Osteoblast (primary cell): ENCODE measurements at places on chromosomes 7 and 10. TPM values are rescaled to one million over a fixed set of nuclear protein-coding genes. Genes with fewer than 3 reads are reported as not detected.

The PTPRN2 gene
- 0.36 and 0.88 TPM in 2 replicates for total RNA-seq

The LRRN3 gene
- 2.2 and 2.4 TPM in 2 replicates for total RNA-seq

The LRRC17 gene
- total RNA-seq = 12.3 and 14.4 TPM in 2 replicates

The CD36 gene
- total RNA-seq = 22.8 and 39.8 TPM in 2 replicates

The LIPN gene
- total RNA-seq = not detected in 2 replicates

The CDHR1 gene
- under 0.01 TPM in 1 of 2 replicates, not detected in the other for total RNA-seq

DNA sequence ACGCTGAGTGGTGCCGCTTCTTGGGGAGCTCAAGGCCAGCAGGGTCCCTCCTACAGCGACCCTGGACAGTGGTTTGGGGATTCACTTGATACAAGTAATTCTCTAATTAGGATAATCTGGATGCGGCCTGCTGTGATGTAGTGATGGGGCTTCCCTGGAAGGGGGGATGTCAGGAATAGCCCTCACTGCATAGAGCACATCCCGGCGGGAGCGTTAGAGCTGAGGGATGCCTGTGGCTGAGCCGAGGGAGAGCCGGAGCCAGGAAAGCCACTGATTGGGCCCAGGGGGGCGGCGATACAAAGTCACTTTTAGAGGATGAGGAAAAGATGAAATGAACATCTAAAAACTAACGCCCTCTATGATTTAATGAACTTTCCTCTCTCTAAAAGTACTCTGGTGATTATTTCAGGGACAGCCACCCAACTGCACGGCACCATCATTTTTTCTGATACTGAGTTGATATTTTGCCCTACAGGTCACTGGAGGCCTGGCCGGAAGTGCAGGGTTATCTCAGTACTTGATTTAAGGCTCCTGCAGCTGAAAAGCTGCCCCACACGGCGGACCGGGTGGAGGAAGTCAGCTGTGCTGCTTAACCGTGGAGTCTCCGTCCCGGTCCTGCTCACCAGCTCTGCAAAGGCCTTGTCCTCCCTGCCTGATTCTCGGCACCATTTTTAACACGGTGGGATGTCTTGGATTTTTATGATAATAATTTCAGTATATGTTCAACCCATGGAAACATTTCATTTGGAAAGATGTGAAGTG lies 518.8 kb downstream of the DNAJB6 start:
- no peaks in the 10 kb centered on the region for H3K27me3 ChIP-seq
- no peaks in the 10 kb centered on the region for H3K36me3 ChIP-seq
- DNase-seq = no peak
- no peaks in the 10 kb centered on the region for H3K4me1 ChIP-seq

DNA sequence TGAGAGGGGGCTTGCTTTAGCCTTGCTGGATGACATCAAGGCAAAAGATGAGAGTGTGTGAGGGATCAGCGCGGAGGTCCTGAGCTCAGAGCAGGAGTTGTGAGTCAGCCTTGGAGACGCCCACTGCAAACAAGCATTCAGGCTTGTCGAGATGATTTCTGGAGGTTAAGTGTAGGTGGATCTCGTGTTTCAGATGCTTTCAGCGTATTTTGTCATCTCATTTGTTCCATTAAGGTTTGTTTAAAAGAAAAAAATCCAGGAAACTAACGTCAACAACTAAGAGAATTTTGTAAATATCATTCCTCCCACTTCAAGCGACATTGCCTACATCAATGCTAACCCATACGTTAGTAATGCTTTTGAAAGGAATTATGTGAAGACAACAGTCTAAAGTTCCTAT lies 715.4 kb upstream of the NRP1 start:
- DNase-seq = peak; percentile 86
- H3K4me1 ChIP-seq = peaks cover 4% of the 10 kb centered on the region
- no peak overlapping the region for H3K4me3 ChIP-seq
- H3K27ac ChIP-seq = no peak overlapping the region
- peaks cover 22% of the 10 kb centered on the region for H3K27me3 ChIP-seq
- H3K36me3 ChIP-seq = no peaks in the 10 kb centered on the region

DNA sequence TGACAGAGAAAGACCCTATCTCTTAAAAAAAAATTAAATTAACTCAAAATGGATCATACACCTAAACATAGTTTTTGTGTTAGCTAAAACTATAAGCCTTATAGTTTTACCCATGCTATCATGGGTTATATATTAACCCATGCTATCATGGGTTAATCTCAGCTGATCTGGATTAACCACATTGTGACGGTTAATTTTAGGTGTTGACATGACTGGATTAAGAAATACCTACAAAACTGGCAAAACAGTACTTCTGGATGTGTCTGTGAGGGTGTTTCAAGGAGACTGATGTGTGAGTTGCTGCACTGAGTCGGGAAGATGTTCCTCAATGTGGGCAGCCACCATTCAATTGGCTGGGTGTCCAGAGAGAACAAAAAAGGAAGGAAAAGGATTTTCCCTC lies 44.3 kb upstream of the FXYD4 start:
- no peaks in the 10 kb centered on the region for H3K4me1 ChIP-seq
- H3K36me3 ChIP-seq = no peaks in the 10 kb centered on the region
- H3K4me3 ChIP-seq = no peak overlapping the region
- DNase-seq = peak; percentile 14

GRCh38 chr7:50651271-50651989 lies 86.2 kb upstream of the DDC start:
- H3K4me1 ChIP-seq = peaks cover 20% of the 10 kb centered on the region
- H3K4me3 ChIP-seq = no peak overlapping the region
- H3K27ac ChIP-seq = no peak overlapping the region
- no peak for DNase-seq
- peaks cover 10% of the 10 kb centered on the region for H3K36me3 ChIP-seq

- no peak overlapping the region for H3K27ac ChIP-seq
- peak; percentile 83 for DNase-seq
- H3K27me3 ChIP-seq = peaks cover 46% of the 10 kb centered on the region
- no peaks in the 10 kb centered on the region for H3K36me3 ChIP-seq
- peaks cover 2% of the 10 kb centered on the region for H3K4me1 ChIP-seq
- H3K4me3 ChIP-seq = peak overlapping the region; percentile 42
These were observed 953 bp downstream of the NODAL start for GRCh38 chr10:70440296-70441160.

DNA sequence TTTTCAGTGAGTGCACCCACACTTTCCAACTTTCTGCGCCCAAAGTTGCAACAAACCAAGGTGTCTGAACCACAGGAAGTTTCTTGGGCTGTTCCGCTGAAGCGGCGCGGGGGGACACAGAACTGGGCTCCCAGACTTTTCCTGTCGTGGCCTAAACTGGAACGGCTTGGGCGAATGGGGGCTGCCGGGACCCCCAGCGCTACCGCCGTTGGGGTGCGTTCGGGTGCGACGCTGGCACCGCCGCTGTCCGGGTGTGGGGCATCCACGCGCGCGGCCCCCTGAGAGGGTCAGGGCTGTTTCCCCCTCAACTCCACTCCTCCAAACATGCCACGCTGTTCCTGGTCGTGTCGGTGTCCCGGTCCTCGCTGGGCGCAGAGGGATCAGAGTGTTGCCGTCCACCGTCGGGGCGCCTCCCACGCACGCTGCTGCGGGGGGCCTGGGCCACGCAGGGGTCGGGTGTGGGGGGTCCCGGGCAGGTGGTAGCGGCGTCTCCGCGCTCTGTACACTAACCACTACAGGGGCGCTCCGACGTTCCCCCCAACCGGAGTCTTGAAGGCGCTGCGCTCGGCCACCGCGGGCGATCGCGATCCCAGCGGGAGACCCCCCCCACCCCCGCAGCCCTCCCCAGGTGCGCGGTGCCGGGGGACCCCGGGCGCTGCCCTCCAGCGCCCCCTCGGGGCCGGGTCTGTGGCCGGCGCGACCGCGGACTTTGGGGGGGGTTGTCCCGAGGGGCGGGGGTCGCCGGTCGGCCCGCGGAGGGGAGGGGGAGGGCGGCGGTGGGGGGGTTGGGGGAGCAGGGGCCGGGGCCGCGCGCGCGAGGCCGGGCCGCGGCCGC lies 2.2 kb upstream of the CUX1 start:
- no peaks in the 10 kb centered on the region for H3K36me3 ChIP-seq
- H3K27ac ChIP-seq = peak overlapping the region; percentile 60
- peak; percentile 96 for DNase-seq

GRCh38 chr7:6158424-6159096 lies 113.9 kb downstream of the CYTH3 start:
- H3K36me3 ChIP-seq = peaks cover 52% of the 10 kb centered on the region
- H3K27me3 ChIP-seq = no peaks in the 10 kb centered on the region
- H3K4me1 ChIP-seq = peaks cover 4% of the 10 kb centered on the region
- no peak overlapping the region for H3K27ac ChIP-seq
- H3K4me3 ChIP-seq = no peak overlapping the region

DNA sequence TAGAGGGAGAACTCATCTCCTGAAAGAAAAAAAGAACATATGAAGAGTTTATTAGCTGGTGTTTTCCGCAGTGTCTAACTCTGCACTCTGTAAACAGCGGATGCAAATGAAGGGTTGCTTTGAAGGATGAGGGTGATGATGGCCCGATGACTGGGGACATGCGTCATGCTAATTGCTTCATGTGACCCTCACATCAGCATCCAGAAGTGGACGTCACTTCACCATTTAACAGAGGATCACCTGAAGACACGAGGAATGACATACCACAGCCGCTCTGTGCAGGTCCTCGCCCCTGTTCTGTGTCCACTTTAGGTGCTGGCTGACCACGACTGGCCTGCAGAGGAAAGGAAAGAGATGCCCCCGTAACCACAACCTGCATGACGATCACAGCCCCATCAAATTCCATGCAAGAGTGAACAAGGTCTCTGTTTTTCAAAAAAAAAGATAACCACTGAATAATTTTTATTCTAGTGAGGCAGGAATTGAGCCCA lies 82.9 kb downstream of the KLF6 start:
- no peak for DNase-seq
- H3K4me3 ChIP-seq = no peak overlapping the region
- peaks cover 4% of the 10 kb centered on the region for H3K27me3 ChIP-seq
- H3K4me1 ChIP-seq = no peaks in the 10 kb centered on the region
- H3K27ac ChIP-seq = no peak overlapping the region
